T follicular helper cell (primary cell): ENCODE measurements at places on chromosomes 2 and 18.

DNA sequence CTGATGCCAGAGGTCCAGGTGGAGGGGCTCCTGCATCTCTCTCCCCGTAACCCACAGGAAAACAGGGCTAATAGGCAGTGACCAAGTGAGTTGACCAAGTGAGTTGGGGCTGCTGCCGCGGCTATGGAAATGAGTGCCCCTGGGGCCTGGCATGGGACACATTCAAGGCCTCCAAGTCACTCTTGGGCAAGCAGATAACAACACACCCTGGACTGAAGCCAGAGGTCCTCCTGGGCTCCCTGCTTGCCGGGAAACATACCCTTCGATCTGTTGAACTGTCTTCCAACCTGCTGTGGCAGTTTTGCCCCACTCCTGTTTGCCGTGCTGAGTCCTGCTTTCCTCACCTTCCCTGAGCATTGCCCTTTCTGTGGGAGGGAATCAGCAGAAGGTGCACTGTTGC lies 89.2 kb downstream of the LIPG start:
- no peak for DNase-seq

GRCh38 chr2:58364098-58364497 lies 123.0 kb upstream of the FANCL start:
- no peak for DNase-seq

DNA sequence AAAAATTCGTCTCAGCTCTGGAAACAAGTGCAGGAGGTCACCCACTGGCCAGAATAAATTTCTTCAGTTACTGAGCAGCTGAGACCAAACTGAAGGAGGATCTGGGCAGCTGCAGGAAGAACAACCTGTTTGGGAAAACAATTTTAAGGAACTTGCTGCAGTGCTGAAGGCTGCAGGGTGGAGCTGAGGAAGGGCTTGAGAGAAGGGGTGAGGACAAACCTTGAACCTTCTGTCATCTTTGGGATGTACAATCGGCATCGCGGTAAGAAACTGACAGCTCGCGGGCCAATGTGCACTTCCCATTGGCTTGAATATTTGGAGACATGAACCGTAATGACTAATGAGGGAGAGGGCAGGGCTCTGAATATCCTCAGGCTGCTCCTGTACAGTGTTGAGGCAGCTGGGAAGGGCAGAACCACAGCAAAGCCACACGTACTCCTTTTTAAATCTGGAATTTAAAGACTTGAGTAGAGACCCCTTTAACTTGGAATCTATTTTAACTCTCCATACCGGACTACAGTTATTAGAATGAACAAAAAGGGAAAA lies 90.3 kb downstream of the TACR1 start:
- DNase-seq = no peak

DNA sequence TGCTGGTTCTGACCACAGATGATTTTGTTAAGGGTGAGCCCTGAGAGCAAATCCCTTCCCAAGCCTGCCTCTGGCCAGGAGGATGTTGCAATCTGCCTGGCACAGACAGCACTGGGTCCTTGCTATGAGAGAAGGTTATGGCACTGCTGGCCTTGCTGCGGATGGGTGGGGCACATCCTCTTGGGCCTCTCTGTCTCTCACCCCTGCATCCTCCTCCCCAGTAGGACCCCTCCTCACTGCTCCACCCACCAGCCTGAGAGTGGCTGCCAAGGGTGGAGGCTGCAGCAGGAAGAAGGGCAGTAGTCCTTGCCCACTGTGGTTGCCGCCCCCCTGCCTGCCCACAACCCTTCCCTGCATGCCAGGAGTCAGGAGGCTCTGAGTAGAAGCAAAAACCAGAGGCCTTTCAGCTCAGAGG lies 180.9 kb downstream of the ZBTB7C start:
- DNase-seq = no peak

DNA sequence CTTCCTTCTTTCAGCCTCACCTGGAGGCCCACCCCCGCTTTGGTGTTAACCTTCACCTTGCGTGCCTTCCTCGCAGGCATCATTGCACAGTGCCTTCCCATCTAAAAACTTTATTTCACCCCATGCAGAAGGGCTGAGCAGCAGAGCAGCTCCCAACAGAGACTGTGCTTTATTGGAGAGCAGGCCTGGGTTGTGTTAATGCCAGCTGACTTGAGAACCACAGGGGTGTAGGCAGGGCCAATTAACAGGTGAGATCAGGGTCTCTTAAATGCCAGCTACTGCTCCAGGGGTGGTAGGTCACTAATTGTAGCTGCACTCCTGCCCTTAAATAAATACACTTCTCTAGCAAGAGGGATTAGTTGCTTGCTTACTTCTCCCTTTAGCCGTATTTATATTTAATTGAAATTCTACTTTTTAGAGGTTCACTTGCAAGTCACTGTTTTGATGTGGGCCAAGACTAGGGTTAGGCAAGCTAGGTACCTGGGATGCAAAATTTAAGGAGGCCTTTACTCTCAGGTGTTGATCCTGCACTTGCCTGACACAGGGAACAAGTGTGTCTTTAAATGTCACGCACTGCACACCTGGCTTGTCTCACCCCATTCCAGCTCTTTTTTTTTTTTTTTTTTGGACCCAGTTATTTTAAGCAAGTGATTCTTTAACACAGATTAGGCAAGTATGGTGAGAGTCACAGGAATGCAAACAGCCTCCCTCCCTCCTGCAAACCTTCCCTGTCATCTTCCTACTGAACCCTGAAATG lies 54.5 kb downstream of the LYPD1 start:
- DNase-seq = no peak

- no peak for DNase-seq
Observed at GRCh38 chr18:44893966-44894365, 213.3 kb downstream of the SETBP1 start.

DNA sequence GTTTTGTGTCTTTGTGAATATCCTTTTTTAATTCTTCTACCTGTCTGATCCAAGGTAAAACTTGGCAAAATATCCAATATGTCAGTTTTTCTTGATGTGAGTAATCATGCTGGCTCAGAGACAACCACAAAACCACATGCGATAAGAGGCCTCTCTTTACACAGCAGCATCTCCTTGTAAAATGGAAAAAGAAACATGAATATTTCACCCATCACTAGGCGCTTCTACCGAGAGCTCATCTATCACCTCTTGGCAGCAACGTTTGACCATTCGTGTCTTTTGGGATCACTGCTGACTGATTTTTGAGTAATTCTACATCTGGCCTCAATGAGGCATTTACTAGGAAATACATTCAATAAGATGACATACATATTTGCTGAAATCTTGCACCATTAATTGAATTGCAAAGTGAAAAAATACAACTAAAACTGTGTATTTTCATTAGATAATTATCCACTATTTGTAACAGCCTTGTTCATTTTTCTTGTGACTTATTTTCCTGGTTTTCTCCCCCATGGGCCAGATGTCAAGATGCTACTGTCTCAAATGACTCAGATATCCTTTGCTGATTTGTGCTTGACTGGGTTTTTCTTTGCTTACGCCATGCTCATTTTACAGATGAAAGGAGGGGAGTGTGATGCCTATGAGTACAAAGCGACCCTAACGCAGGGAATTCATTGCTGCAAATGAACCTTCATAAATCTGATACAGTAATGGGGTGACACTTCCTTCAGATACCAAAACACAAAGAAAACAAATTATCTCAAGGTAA lies 467.5 kb downstream of the FBXO15 start:
- no peak for DNase-seq

DNA sequence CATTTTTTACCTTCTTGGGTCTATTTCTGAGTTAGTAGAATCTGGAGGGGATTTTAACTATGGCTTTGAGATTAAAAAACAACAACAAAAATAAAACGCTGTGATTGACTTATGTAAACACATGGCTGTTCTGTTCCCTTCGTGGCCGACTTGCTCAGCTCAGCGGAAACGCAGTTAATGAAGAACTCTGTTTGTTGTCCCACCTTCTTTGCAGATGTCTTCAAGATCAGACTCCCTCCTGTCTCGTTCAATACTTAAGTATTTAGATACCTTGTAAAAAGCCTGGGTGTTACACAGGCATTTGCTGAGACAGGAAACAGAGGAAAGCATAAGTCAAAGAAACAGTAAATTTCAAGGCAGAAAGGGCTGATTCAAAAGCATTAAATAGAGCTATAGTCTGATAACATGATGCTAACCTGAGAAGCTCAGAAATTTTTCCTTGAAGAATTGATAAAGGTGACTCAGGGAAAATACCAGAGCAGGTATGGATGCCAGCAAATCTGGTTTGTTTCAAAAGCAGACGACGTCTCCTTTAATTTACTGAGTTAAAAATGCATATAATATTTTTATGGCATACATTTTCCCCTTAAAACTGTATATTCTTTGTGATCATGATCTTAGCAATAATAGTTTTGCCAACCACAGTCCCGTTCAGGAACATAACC lies 21.7 kb upstream of the POLI start:
- no peak for DNase-seq

GRCh38 chr2:52821631-52822030 lies 946.0 kb upstream of the CHAC2 start:
- no peak for DNase-seq

DNA sequence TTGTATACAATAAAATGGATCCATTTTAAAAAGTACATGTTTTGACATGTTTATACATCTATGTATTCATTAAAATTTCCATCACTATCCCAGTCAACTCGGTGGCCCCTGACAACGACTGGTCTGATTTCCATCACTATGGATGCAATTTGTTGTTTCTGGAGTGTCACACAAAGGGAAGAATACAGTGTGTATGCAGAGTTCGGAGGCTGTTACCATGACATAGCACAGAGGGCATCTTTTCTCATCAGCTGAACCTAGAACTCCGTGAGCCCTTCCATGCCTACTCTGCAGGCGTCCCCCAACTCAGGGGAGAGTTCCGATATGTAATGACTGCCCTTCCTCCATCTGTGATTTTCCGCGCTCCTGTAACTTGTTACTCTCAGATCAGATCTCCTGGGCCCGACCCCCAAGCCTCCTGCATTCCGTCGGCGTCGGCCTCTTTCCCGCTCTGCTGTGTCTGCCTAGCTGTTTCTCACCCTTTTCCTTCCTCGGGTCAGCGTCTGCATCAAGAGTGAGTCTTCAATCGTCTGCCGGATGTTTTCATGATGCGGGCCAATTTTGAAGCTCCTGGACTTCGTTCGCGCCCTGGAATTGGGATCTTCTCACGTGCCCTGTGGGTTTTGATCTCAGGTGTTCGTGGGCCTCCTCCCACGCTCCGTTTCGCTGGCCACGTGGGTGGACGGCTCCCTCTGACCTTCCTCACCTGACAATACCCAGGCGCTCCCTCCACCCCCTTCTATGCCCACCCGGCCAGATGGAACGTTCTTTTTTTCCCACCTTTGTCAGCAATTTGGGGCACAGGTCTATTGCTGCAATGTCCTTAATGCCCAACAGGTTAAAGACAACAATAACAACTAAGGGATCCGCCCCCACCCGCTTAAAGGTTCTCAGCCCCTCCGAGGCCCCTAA lies 161.0 kb downstream of the TWIST2 start:
- no peak for DNase-seq

GRCh38 chr2:239177908-239178307 lies 222.9 kb downstream of the HDAC4 start:
- no peak for DNase-seq

GRCh38 chr2:138723196-138723987 lies 56.8 kb downstream of the NXPH2 start:
- no peak for DNase-seq

- no peak for DNase-seq
Observed at GRCh38 chr2:157923598-157924217, 47.6 kb upstream of the ACVR1 start.

DNA sequence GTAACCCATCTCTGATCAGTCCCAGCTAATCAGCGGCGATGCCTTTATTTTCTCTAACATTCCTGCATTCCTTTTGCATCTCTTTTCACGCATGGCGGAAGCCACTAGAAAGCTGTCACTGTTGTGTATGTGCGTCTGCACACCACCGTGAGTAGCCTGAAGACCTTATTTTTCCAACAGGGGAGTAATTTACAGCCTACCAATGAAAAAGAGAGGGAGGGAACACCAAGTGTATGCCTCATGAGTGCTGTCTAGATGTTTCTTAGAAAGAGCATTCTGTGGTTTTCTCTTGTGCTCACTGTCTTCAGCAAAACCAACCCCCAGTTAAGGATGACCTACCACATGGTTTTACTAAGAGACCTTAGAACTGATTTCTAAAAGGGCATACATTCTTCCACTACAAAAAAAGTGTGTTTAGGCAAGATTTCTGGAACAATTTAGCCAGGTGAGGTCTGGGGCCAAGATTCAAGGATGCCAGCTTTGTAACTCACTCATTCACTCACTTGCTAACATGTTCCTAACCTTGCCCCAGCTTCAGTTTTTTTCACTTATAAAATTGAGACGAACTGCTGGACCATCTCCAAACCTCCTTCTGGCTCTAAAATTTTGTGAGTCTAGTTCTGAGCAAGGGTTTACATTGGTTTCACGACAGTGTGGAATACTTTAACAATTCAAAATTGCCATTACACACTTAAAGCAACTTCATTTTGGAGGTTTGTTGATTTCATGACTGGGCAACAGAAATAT lies 51.4 kb downstream of the BCL2 start:
- no peak for DNase-seq

DNA sequence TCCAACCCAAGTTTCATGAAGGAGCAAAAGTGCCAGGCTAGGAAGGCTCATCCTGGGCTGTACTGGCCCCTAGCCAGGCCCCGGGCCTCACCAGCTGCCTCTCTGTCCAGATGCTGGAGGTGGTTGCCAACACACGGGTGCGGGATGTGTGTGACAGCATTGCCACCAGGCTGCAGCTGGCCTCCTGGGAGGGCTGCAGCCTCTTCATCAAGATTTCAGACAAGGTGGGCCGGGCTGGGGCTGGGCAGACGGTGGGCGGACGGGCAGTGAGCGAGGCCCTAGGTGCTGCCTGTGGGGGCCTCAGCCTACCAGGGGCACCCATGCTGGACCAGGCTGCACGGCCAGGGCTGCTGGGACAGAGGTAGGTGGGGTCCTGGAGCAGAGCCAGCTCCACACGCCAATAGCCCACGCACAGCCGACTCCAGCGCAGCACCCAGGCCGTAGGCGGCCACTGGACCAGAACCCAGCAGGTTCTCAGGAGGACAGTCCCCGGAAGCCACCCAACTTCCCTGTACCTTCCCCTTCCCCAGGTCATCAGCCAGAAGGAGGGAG lies 11.8 kb upstream of the GPR17 start:
- no peak for DNase-seq

- no peak for DNase-seq
Observed at GRCh38 chr2:10326151-10326616, 23.5 kb downstream of the HPCAL1 start.
